Cardiac fibroblast (primary cell): ENCODE measurements at places on chromosomes 11 and 22.

GRCh38 chr11:117905524-117905923 lies 23.7 kb downstream of the TMPRSS13 start:
- no peak for DNase-seq

DNA sequence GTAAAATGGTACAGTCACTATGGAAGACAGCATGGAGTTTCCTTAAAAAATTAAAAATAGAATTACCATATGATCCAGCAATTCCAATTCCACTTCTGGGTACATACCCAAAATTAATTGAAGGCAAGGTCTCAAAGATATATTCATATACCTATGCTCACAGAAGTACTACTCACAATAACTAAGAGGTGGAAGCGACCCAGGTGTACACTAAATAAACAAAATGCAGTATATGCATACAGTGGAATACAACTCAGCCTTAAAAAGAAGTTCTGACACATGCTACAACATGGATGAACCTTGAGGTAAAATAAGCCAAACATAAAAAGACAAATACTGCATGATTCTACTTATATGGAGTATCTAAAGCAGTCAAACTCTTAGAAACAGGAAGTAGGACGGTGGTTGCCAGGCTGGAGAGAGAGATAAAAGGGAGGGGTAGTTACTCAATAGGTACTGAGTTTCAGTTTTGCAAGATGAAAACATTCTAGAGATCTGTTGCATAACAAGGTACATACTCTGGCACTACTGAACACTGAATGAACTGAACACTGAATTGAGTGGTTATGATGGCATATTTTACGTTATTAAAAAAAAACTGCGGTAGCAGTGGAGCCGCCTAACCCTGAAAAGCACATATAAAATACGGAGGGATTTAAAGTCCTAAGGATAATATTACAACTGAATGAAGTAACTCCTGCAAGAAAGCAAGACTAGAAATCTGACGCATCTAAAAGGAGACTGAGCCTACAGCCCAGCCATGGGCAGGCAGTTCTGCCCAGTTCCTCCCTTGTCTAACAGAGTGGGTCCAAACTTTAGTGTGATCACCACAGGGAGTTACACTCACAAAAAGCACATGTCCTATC lies 12.8 kb downstream of the DGCR2 start:
- peak; percentile 81 for DNase-seq

DNA sequence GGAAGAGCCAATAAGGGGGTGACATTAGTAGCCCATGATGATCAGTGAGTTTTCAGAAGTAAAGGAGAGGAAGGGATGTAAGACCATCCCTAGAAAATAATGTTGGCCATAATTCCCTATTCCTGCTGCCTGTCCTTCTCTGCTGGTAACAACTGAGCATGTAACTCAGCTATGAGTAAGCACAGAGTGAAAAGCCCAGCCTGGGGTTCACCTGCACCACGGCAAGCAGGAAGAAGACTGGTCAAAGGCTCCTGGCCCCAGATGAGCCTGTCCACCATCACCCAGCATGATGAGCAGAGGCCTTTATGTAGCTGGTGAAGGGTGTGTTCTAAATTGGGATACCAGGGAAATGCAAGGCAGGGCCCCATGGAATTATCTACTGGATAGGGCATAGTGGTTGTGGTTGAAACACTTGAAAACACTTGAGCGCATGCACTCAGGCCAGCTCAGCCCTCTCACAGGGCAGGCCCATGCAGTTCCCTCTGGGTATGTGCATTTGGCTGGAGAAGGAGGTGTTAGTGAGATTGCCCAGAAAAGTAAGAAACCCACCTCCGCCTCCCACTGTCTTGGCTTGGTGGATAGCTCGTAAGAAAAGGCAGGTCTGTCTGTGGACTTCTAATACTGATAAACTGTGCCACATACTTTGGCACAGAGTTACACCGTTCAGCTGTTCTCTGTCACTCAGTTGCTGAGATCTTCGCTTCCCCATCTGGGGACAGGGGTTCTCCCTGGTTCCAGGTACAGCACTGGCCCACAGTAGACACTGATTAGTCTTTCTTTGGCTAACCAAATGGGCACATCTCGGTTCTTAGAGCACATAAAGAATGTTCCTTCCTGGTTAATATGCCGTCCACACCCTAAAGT lies 86.8 kb downstream of the AMOTL1 start:
- DNase-seq, result peak; percentile 59

DNA sequence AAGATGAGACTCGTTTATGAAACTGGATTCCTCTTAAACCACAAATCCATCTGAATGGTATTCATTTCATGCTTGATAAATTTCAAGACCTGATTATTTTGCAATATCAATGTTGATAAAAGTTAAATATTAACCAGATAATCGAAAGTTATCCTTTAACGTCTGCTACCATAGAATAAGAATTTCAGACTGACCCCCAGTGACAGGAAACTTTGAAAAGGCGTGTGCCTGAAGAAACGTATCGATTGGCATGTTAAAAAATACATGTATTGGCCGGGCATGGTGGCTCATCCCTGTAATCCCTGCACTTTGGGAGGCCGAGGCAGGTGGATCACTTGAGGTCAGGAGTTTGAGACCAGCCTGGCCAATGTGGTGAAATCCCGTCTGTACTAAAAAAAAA lies 13.9 kb downstream of the SCGB1A1 start:
- no peak for DNase-seq

GRCh38 chr11:10268746-10269488 lies 25.1 kb downstream of the SBF2 start:
- DNase-seq, result peak; percentile 46

DNA sequence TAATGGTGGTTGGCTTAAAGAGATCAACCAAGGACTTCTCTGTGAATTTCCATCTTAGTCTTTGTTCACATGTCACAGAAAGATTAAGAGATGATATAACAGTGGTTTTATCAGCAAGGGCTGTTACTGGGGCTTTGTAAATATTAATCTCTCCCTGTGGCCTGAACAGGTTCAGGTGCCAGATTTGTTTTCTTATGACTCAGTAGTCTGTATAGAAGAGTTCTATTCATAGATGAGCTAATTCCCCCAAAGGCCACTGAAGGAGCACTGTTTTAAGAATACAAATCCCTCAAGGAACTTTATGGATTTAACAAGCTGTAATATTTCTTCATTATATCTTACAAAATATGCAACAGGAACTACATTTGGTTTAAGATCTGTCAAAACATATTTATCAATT lies 50.4 kb downstream of the TCP11L1 start:
- DNase-seq, result peak; percentile 29
